ENCODE measurements at places on chromosomes 11 and 22. TPM values are rescaled to one million over a fixed set of nuclear protein-coding genes. Genes with fewer than 3 reads are reported as not detected.

The CHRNA10 gene
- 0.41 TPM for total RNA-seq

The BTBD18 gene
- not detected for total RNA-seq

The TMEM132A gene
- 131 TPM for total RNA-seq

The MAPK1 gene
- total RNA-seq: 74.2 TPM

The SLCO2B1 gene
- 5.7 TPM for total RNA-seq
